HuH-7 (cell line): ENCODE measurements at places on chromosomes 1 and 21.
A peak's percentile ranks its signal among the peaks of the same experiment; 100 is the strongest.

- no peak for DNase-seq
Observed at GRCh38 chr1:3119061-3119460, 50.1 kb downstream of the PRDM16 start.

- DNase-seq, result no peak
Observed at GRCh38 chr1:179591253-179591591, 410 bp upstream of the TDRD5 start.

- DNase-seq, result no peak
Observed at GRCh38 chr1:38243106-38243505, 196.5 kb upstream of the POU3F1 start.

DNA sequence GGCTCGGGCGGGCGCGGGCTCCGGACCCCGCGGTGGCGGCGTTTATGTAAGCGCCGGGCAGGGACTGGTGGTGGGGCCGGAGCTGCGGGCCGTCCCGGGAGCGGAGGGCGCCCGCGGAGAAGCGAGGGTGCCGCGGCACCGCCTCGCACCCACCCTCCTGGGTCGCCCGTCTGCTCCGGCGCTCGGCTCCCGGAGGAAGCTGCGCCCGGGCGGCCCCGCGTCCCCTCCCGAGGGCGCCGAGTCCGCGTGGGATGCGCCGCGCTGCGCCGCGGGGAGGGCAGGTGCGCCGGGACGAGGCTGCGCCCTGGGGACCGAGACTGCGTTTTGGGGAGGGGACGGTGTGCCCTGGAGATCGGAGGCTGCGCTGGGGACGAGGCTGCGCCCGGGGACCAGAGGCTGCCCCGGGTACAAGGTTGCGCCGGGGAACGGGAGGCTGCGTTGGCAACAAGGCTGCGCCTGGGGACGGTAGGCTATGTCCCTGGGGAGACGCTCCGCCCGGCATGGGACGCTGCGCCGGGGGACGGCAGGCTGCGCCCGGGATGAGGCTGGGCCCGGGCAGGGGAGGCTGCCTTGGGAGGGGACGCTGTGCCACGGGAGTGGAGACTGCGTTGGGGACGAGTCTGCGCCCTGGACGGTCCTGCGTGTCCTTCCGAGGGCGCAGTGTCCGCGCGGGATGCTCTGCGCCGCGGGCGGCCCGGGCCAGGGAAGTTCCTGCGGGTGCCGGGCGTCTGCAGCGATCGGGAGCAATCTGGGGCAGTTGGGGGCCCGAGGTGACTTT is 627 bp downstream of the ADARB1 start:
- DNase-seq, result peak; percentile 35

- DNase-seq, result no peak
Observed at GRCh38 chr1:203271018-203271743, 34.1 kb upstream of the BTG2 start.

- no peak for DNase-seq
Observed at GRCh38 chr1:220151454-220151853, 57.5 kb downstream of the IARS2 start.

DNA sequence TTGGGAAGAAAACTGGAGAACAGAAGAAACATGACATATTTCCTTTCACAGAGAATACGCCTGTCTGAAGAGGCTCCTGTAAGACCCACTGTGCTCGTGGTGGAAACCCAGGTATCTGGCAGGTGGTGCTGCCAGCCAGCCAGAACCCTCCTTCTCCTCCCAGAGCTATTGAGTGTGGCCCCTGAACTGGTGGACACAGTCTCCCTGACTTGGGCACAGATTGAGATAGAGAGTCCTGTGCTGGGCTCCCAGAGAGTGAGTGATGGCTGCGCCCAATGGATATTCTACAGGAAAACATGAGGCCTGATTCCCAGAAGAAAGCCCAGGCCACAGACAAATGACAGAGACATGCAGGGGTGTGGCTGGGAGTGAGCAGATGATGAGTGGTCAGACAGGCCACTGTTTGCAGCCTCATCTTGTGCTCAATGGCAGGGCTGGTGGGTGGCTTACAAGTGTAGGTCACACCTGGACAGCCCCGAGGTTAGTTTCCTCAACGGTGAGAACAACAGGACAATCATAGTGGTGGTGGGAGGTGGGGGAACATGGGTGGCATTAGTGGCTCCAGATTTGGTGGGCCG is 127.9 kb downstream of the PTPRU start:
- no peak for DNase-seq

GRCh38 chr1:193326296-193326695 is 139.9 kb upstream of the B3GALT2 start:
- no peak for DNase-seq

GRCh38 chr1:214143006-214143992 is 137.7 kb upstream of the SMYD2 start:
- no peak for DNase-seq

GRCh38 chr1:5597991-5598823 is 394.0 kb downstream of the NPHP4 start:
- peak; percentile 12 for DNase-seq

- DNase-seq, result no peak
Observed at GRCh38 chr1:94265011-94265422, 27.6 kb upstream of the ARHGAP29 start.

DNA sequence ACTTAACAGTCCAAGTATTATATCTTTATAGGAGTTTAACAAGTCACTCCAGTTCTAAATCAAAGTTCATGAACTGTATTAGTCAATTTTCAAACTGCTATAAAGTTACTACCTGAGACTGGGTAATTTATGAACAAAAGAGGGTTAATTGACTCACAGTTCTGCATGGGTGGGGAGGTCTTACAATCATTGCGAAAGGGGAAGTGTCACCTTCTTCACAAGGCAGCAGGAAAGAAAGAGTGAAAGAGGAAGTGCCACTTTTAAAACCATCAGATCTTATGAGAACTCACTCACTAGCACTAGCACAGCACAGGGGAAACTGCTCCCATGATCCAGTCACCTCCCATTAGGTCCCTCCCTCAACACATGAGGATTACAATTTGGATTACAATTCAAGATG is 70.0 kb downstream of the CLCA4 start:
- DNase-seq, result no peak

GRCh38 chr1:6486433-6487011 is 4.9 kb downstream of the PLEKHG5 start:
- DNase-seq, result peak; percentile 96

DNA sequence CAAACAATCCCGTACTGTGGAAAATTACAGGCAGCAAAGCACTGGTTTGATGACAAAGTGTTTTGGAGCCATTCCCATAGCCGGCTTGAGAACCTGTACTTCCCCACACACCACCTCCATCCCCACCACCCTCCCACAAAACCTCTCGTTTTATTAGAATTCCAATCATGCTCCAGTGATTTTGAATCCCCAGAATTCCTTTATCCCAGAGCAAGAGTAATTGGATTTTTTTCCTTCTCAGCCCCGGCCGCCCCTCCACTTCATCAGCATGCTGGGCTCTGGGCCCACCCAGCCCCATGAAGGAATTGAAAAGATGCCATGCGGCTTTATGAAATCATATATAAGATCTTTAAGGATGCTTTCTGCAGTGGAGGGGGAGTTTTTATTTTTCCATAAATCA is 136.6 kb downstream of the OMA1 start:
- no peak for DNase-seq

DNA sequence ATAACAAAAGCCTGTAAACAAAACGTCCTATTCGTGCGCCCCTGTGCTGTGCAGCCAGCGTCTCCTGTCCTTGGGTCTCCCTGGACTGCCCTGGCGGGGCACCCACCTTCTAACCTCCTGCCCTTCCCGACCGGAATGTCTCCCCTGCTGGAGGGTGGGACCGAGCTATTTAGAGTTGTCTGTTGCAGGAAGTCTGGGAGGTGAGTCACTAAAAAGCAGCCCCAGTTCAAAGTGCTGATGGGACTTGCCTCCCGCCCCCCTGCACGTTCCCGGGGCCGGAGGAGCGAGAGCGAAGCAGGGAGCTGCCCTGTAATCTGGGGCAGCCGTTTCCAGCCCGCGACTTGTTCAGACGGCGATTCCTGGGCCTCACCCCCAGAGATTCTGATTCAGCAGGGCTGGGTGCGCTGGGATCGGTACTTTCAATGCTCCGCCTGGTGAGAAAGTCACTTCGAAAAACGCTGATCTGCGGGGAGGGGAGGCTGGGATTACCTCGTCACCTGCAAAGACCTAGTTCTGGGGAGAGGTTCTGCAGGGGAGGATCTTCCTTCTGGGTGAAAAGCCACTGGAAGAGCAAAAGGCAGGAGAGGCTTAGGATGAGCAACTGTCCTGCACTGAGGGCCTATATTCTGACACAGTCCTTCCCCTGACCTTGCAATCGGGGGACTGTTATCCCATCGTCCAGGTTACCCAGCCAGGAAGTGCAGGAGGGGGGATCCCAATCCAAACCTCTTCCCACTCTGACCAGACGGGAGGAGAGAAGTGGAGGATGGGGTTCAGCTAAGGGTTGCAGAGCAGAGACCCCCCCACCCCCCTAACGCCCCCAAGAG is 1.2 kb upstream of the DHRS3 start:
- DNase-seq, result peak; percentile 84

GRCh38 chr21:42503711-42504110 is 7.7 kb upstream of the RSPH1 start:
- no peak for DNase-seq

DNA sequence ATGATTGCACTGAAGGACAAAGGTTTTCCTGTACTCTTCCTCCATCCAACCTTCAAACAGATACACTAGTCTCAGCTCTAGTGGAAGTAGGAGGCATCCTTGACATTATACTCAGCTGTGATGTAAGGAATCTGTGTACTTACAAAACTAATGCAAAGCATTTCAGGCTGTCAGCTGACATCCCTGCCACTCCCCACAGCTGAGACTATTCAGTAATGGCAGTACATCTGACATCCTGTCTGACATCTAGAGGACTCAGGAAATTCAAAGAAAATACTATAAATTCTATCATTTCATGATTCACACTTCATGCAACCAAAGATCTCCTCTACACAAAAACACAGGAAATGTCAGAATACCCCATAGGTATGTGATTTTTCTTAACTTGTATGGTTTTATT is 325.8 kb downstream of the SMYD3 start:
- DNase-seq, result no peak

GRCh38 chr1:7120863-7121621 is 335.8 kb downstream of the CAMTA1 start:
- no peak for DNase-seq

DNA sequence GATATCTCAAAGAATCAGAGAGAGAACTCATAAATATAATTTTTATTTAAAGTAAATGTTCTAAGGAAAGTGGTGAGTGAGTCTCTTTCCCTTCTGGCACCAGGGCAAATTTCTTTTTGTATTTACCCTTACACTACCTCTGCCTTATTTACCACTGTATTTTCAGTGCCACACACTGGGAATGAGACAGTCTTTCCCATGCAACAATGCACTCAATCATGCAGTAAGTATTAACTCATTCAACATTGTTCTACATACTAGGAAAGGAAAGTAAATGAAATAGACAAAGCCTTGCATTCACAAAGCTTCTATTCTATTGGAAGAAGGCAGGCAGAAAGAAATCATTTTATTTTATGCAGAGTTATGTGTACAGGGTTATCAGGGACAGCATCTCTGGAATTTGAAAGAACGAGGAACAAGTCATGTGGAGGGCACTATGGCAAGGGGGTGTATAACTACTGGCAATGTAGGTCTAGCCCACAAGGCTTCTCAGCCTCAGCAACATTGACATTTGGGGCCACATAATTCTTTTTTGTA is 129.8 kb upstream of the PRDX6 start:
- DNase-seq, result no peak

DNA sequence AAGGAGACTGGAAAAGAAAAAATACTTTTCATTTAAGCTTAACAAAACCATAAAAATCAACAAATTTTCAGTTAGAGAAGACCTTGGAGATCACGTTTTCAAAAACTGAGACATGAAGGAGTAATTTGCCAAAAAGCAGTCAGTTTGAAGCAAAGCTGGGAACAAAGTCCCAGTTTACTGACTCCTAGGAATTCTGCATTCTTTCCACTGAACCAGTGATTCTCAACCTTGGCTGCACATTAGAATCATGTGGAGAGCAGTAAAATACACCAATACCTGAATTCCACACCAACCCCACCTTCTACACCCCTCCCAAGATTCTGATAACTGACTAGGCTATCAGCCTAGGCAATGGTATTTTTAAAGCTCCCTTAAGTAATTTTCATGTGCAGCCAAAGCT is 73.5 kb downstream of the PRPF38A start:
- no peak for DNase-seq

DNA sequence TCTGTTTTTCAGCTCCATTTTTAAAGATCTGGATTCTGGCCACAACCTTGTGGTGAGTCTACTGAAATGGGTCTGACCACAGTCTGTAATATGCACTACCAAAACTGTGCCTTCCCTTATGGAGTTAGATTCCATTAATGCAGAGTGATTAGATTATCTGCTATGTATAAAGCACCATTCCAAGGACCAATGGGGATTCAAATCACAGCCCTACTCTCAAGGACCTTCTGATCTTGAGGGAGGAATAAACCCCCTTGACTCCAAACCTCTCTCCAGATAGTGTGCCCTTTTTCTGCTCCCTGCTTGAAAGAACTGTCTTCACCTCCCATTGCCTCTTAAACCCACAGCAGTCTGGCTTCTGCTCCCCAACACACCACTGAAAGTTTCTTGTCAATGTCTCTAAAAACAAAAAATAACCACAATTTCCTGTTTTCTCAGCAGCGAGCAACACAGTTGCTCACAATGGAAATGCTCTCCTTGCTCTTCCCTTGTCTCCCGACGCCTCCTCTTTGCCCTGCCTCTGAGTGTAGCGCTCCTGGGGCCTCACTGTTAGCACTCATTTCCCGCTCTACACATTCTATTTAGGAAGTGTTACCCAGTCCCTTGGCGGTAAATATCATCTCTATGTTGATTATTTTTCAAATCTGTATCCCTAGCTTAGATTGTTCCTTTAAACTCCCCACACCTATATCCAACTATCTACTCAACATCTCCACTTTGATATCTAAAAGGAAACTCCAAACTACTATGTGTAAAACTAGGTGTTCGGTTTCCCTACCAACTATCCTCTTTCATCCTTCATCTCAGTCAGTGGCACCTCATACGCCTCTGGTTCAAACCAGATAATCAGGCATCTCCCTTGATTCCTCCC is 13.6 kb downstream of the PCNX2 start:
- DNase-seq, result no peak

DNA sequence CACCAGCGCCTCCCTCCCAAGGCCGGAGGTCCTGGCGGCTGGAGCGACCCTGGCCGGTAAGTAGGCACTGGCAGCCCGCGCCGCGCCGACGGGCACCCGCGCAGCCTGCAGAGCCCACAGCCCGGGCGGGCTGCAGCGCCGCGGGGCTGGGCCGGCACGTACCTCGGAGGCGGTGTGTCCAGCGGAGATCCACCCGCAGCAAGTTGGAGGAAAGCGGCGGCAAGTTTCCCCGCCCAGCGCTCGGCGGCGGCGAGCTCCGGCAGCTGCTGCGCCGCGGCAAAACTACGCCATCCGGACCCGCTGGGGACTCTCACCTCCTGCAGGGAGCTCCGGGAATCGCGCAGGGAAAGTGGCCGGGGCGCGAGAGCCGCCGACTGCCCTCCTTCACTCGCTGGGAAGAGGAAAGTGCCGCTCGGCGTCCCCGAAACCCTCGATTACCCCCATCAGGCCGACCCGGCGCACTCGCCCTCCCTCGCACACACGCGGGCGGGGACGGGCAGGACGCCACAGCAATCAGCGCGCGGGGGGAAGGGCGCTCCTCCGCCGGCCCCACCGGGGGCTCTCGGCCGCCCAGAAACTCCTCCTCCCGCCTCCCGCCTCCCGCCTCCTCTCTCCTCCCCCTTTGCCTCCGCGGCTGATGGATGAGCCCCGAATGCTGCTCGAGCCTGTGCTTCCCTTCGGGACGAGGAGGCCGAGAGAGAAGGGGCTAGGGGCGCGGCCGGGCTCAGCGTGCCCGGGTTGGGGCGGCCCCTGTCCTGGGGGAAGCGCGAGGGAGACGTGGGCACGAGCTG is at the start of gene TGFBR3:
Gene TGFBR3 (minus strand): TSS at position 436 of the 791 bp plus-strand sequence. CDS start 24,620 bp downstream, outside the sequence.
- DNase-seq, result peak; percentile 82
